LHCN-M2 (cell line): ENCODE measurements at places on chromosomes 7 and 10. TPM values are rescaled to one million over a fixed set of nuclear protein-coding genes. Genes with fewer than 3 reads are reported as not detected.

DNA sequence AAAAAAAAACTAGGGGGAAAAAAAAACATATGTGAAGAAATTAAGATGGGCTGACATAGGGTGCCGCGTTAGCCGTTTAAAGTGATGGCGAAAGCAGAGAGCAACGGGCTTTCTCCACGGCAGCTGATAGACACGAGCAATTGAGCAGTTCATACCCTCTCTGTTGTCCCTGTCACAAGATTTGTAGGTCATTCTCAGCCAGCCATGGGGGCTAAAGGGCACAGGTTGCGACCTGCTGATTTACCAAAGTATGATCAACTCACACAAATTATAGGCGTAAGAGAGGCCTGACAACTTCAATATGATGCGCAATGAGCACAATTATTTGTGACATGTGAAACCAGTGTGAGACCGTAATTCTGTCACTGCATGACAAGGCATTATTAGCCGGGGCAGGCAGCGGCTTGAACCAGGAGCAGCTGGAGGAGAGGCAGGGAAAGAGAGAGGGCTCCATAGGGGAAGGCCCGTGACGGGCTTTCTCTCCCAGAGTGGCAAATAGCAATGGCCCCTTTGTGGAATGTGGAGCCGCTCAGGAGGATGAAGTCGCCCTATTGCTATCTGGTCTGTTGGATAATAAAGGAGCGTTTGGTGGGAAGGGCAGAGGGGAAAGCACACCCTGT lies 195.1 kb upstream of the HABP2 start:
- DNase-seq = no peak

- no peak for DNase-seq
Observed at GRCh38 chr10:17077346-17077781, 52.2 kb downstream of the CUBN start.

DNA sequence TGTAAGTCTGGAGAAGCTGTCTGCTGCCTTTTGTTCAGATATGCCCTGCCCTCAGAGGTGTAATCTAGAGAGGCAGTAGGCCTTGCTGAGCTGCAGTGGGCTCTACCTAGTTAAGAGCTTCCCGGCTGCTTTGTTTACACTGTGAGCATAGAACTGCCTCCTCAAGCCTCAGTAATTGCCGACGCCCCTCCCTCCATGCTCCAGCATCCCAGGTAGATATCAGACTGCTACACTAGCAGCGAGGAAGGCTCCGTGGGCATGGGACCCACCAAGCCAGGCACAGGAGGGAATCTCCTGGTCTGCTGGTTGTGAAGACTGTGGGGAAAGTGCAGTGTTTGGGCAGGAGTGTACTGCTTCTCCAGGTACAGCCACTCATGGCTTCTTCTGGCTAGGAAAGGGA lies 26.4 kb upstream of the CXCL12 start:
- DNase-seq = no peak

DNA sequence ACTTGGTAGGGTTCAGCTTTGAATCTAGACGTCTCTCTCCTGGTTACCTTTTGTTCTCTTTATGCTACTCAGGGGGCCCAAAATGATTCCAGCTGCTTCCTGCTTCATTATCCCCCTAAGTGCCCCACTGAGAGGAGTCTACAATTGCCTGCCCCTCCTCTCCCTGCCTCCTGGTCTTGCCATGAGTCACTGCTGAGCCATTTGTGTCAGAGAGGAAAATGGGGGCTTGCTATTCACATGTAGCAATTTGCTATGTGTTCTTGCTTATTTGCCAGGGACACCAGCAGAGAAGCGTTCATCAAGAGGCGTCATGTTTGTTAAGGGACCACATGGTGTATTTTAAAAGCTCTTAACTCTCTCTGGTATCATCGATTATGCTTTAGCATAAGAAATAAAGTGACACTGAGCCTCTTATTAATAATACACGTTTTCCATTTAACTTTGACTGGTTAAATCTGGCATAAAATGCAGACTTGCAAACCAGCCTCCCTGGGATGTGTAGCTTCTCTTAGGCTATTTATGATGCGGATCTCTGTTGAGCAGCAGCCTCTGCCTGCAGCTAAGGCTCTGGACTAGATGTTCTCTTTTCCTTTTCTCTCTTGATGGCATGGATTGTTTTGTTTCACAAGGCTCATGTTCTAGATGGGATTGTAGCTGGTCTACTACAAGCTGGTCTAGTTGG lies 239.3 kb downstream of the AUTS2 start:
- no peak for DNase-seq

DNA sequence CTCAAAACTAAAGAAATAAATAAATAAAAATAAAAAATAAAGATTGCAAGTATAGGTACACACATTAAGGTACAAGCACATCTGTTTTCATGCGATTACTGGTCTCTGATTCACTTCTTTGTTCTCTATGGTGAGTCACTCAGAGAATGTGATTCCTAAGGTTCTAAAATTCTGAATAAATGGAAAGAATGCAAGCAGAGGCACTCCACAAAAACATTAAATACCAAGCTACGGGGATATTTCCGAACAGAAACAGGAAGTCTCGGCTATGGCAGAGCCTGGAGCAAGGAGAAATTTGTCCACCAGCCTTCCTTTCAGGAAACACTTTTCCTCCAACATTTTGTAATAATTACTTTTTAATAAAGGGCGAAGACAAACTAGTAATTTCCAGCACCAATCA lies 1.4 kb downstream of the VOPP1 start:
- peak; percentile 89 for DNase-seq

DNA sequence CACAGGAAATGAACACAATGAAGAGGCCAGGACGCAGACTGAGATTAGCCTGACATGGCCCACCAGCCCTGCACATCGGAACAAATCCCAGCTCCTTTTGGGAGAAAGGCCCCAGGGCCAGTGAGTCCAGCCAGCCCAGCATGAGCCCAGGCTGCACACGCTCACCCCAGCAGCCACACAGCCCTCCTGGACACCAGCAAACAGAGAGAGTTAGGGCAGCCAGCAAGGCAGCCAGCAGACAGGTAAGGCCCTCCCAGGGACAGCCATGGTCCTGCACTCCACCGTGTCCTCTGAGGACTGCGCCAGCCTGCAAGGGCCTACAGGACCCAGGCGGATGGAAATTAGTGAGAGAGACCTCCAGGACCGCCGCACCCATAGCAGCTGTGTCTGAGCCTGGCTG lies 8.1 kb upstream of the GRID1 start:
- DNase-seq = no peak

DNA sequence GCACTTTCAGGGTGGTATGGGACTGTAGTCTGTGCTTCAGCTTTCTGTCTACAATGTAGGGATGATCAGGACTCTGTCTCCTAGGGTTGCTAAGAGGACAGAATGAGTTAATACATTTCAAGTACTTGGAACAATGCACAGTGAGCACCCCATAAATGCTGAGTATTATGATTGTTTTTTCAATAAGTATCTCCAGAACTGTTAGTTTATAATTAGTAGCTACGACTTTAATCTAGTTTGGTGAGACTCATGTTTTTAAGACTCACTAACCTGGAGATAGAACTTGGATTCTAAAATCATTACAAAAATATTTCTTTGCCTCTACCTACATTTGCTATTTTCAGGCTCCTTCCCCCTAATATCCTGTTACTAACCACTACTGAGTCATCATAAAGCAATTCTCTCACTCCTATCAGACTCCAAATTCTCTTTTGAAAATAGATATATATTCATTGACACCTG lies 95.3 kb downstream of the CPED1 start:
- DNase-seq = peak; percentile 75

DNA sequence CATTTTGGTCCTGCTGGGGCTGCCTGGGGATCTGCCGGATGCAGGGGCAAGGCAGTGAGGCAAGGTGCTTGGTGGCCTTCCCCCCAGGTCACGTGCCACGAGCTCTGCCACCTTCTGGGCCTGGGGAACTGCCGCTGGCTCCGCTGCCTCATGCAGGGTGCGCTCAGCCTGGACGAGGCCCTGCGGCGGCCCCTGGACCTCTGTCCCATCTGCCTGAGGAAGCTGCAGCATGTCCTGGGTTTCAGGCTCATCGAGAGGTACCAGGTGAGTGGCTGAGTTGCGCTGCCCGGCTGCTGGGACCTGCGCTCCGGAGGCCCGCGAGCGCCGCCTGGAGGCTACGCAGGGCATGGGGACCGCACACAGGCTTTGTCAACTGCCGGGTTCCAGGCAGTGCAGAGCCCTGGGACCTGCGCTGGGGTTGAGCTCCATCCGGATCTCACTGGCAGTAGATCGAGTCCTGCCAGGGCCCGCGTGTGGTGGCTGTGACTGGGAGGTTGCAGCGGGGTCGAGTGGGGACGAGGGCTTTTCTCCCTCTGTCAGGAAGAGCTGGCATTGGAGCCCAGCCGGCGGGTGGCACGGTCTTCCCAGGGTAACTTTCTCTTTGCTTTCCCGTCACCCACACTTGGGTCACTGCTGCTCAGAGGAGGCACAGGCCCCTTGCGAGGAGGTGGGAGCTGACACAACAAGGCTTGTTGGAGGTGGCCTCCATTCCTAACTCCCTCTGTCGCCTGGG lies 21.7 kb downstream of the AMZ1 start:
- DNase-seq = no peak

GRCh38 chr7:139203992-139204391 lies 27.0 kb upstream of the UBN2 start:
- DNase-seq = no peak

The TMEM130 gene
- 0.06 and 0.11 TPM in 2 replicates for total RNA-seq
